Tongue (tissue), 3 donors: ENCODE measurements at places on chromosomes 6 and 20. TPM values are rescaled to one million over a fixed set of nuclear protein-coding genes. Genes with fewer than 3 reads are reported as not detected.

GRCh38 chr6:170450916-170451761 lies 102.0 kb downstream of the PSMB1 start:
- peak; percentile 72 for DNase-seq

DNA sequence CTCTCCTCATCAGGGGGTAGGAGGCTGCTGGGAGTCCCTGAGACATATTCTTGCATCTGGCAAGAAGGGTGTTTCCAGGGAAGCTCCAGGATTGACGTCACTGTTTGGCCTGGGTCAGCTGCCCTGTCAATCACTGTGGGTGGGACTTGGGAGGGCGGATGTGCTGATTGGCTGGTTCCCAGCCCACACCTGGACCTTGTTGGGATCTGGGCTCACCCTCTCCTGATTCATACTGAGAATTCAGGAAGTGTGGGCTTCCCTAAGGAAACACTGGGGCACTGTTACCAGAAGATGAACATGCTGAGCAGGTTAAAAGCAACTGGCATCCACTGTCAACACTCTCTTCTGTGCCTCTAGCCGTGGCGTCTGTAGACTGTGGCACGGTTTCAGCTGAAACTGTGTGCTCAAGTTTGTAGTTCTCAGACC lies 36.5 kb downstream of the CDH26 start:
- DNase-seq: peak; percentile 90

- no peak for DNase-seq
Observed at GRCh38 chr20:6914986-6915385, 147.5 kb downstream of the BMP2 start.

DNA sequence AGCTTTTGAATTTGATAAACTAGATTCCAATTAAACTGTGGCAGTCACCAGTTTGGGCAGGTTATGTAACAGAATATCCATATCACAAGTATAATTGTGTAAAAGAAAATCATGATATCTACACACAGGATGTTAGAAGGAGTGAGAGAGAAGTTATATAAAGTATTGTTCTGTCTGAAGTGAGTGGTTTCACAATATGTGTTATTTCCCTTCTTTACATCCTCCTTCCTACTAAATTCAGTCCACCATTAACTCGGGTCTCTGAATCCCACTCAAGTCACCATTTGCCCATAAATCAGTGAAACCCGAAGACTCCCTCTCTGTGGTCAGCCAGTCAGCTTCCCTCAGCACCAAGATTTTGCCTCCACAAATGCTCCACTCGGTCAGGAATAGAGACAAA lies 796 bp downstream of the HLA-DQB1 start:
- DNase-seq: no peak

GRCh38 chr6:21263531-21264287 lies 329.8 kb upstream of the SOX4 start:
- DNase-seq: no peak

GRCh38 chr20:51432251-51432784 lies 110.2 kb downstream of the NFATC2 start:
- no peak for DNase-seq

DNA sequence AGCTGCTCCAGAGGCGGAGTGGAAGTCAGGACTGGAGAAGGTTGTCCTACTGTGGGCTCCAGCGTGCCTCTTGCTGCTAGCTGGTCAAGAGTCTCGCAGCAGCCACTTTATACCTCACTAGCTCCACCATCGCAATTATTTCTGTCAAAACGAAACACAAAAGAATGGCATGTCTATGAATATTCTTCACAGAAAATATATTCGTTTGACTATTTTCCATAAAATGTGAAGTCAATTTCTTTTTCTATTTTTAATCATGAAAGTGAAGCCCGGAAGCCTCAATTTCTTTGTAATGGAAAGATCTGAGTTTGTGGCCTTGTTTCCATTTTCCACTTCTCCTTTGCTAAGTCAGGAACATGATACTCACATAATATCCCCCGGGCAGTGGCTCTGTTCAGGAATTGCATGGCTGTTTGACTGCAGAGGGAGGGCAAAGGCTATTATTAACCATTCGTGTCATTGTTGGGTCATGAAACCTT lies 51.7 kb downstream of the DTD1 start:
- peak; percentile 66 for DNase-seq

- peak; percentile 69 for DNase-seq
Observed at GRCh38 chr20:8951164-8951563, 117.7 kb upstream of the PLCB4 start.

- no peak for DNase-seq
Observed at GRCh38 chr6:43183441-43183840, 1.4 kb downstream of the CUL9 start.

DNA sequence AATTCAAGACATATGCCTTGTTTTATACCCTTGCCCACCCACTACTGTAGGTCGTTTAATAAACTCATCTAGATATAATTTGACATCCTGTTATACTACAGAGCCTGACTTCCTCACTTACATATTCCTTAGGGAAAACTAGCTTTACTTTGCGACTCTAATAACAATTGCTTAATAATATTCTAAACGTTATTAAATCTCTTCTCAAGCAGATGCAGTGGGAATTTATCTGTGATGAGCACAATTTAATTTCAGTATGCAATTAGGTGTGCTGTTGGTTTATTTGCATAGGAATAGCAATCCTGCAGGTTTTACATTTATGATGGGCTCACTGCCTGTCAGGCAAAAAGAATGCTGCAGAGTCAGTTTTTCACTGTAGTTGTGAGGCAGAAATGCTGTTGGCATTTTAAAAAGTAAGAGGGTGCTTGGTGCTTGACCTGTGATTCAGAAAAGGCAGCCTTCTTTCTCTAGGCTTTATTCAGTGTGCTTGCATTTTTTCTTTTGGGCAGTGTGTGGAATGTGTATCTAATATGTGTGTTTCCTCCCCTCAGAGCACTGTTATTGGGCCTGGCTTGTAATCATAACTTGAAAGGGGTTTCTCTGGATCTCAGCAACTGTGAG lies 152.3 kb upstream of the SCGN start:
- no peak for DNase-seq

- peak; percentile 45 for DNase-seq
Observed at GRCh38 chr6:166435574-166435973, 52.8 kb upstream of the MPC1 start.

- no peak for DNase-seq
Observed at GRCh38 chr6:36967301-36967700, 12.8 kb downstream of the PI16 start.

DNA sequence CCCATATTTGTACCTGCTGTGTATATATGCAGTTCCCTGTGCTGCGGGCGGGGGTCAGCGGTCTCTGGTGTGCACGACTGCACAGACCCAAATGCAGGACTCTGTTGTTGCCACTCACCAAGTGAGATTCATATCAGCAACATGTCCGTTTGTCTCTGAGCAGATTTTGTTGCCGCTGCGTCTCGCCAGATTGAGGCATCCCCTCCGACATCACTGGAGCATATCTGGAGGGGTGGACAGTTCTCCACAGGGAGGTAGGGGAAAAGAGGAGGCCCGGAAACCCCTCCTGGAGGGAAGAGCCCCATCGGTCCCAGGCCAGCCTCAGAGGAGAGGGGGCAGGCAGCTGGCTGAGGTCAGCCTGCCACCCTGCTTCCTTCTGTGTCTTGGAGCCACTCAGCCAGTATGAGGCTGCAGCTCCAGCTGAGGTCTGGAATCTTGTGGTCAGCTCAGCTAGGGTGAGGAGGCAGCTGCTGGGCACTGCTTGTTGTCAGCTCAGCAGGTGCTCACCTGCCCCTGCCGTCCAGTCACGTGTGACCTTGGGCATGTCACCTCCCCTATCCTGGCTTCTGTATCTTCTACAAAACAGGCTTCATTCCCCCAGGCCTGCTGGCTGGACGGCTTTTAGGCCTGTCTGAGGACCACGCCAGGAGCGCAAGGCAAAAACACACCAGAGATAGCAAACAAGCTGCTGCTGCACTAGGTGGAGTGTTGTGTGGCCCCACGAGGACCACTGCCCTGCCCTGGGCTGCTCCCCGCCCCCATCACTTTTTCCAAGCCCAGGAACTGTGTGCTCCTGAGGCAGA lies 47.1 kb downstream of the HNF4A start:
- no peak for DNase-seq

- no peak for DNase-seq
Observed at GRCh38 chr6:160082627-160083026, 39.0 kb upstream of the SLC22A1 start.

DNA sequence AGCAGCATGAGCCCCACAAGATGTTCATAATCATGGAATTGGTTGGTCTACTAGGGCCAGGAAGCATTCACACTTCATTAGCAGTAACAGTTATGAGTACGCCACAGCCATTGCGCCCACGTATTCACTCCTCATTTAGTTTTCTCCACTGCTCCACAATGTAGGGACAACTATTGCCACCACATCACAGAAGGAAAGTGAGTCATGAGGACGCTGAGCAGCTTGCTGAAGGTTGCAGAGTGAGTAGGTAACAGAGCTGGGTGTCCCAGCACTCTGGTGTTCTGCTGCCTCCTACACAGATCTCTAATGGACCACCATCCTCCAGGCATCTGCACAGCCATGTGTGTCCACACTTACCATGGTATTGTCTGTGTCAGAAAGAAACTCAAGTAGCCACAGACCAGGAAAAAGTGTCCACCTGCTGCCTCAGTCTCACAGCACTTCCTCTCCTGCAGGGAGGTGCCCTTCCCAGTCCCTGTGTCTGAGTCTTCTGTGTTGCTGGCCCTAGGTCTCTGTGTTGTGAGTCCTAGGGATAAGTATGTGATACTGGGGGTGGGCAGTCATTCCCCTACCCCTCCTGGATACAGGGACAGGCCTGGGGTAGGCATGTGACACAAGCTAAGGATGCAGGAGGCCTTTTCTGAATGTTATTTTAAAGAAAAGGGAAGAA lies 103.9 kb downstream of the TTLL2 start:
- no peak for DNase-seq

DNA sequence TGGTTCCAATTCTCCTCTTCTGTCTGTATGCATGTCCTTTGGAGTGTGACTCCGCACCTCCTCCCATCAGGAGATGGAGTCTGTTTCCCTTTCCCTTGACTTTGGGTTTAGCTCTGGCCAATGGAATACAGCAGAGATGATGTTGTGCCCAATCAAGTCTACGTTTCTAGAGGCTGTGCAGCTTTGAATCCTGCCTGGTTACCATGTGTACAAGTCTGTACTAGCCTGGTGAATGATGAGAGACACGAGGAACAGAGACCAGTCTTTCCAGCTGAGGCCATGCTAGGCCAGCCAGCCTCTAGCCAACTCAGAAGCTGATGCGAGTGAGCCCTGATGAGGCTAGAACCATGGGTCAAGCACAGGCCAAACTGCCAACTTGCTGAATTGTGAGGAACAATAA lies 83.2 kb downstream of the LAMP5 start:
- no peak for DNase-seq

GRCh38 chr20:4973330-4974097 lies 27.8 kb downstream of the SLC23A2 start:
- DNase-seq: peak; percentile 31

DNA sequence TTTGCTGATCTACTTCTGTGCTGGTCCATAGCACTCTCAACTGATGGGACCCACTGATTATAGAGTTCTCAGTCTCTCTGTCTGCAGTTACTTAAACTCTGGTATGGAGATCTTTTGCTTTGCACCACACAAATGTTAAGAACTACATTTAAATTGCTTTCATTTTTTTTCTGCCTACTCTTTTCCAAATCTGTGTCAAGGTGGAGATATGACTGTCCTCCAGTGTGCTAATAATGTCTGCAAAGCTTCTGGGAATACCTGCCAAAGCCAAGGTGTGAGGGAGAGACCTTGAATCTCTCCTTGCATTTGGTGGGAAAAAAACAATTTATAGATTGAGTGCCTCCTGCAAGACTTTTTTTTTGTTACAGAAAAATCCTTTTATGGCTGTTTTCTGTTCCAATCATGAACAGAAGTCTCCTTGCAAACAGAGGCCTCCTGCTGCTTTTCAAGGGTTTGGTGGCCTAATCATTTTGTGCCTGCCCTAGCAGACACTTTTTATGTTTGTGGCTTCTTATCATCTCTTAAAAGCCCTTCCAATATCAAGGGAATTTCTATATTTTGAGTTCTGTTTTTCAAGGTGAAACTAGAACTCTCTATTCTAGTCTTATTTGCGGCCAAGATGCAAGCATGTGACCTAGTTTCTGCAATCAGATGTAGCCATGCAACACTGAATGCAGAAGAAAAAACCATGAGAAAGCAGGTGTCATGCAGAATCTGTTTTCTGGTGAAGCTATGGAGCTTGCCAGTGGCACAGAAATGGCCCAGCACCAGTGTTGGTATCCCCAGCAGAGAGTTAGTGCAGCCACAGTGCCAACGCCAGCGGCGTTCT lies 23.2 kb upstream of the AKIRIN2 start:
- no peak for DNase-seq

DNA sequence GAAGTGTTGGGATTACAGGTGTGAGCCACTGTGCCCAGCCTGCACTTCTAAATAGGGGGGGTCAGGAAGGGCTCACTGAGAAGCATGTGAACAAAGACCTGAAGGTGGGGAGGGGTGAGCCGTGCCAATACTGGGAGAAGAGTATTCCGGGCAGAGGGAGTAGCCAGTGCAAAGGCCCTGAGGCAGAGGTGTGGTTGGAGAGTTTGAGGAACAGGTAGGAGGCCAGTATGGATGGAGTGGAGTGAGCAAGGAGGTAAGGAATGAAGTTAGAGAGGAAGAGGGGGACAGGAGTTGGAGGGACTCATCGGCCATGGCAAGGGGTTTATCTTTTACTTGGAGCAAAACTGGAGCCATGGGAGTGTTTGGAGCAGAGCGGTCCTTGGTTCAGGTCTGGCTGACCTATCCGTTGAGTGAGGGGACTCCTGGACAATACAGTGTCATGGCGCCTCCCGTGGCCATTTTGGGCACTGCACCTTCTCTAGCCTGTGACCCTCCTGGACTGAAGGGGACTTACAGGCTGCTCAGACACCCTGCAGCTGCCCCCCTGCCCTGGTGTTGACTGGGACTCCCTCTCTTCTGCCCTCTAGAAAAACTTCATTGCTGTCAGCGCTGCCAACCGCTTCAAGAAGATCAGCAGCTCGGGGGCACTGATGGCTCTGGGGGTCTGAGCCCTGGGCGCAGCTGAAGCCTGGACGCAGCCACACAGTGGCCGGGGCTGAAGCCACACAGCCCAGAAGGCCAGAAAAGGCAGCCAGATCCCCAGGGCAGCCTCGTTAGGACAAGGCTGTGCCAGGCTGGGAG lies 12.1 kb downstream of the FOXS1 start:
- peak; percentile 78 for DNase-seq

DNA sequence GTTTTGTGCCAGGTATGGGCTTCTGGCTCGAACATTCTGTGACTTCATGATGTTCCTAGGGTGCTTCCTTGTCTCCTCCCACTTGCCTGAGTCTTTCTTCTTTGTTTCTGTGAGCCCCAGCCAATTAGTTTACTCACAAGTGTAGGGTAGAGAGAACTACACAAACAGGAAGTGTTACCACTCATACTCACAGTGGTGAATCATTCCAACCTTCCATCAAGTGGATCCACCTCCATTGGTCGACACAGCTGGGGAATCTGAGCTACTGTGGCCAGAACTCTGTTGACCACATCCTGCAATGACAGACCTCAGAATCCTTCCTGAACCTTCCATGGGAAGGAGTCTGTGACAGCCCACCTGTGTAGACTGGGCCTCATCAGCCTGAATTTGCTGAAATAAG lies 76.8 kb downstream of the UNC5CL start:
- no peak for DNase-seq

Gene WFDC12
- not detected for total RNA-seq

Gene CD24
- total RNA-seq: 122 TPM

Gene SYNCRIP
- total RNA-seq: 79.6 TPM

Gene EYA2
- total RNA-seq: 1.3 TPM

Gene LHFPL5
- total RNA-seq: not detected

Gene C20orf204
- total RNA-seq: 0.82 TPM

Gene CFAP206
- 2.1 TPM for total RNA-seq

Gene SLC32A1
- not detected for total RNA-seq
